ENCODE measurements at places on chromosomes 2 and 18. TPM values are rescaled to one million over a fixed set of nuclear protein-coding genes. Genes with fewer than 3 reads are reported as not detected.

DNA sequence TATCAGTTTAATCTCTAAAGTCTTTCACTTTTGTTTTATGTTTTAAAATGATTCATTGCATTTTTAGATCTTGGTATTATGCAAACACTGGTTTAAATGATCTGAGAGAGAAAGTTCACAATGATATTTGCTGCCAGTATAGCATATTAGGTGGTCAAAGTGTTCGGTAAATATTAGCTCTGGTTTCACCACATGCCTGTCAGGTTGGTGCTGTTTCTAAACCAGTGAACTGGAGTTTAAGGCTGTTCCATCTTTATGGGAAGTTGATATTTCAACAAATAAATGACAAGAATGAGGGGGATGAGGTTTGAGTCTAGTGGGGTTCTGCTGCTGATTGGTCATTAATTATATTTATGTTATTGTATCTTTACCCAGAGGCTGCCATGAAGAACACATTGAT, 436.4 kb downstream of the DCDC2C start:
- H3K4me3 ChIP-seq: no peak overlapping the region
- no peak for DNase-seq
- no peak overlapping the region for H3K27ac ChIP-seq

- H3K27me3 ChIP-seq: no peaks in the 10 kb centered on the region
- H3K36me3 ChIP-seq: peaks cover 54% of the 10 kb centered on the region
- DNase-seq: no peak
- no peak overlapping the region for H3K4me3 ChIP-seq
- no peak overlapping the region for H3K27ac ChIP-seq
These were observed 110.2 kb downstream of the OLA1 start for GRCh38 chr2:174138161-174138560.

DNA sequence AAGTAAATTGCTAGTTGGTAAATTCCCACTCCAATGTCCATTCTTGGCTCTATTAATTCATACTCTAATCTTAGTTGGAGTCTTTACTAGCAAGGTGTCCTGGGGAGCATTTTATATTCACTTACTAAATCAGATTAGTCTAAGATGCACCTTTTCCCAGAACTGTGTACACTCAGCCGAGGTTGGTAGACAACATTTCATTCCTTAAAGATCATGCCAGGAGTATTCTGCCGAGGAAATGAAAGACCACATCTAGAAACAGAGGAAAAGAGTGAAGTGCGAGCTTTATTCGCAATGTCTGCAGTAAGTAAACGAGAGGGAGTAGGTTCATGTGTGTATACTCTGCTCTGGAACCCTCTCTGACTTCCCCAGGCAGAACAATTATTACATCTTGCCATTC, 14.6 kb upstream of the KYNU start:
- peaks cover 3% of the 10 kb centered on the region for H3K27me3 ChIP-seq
- no peaks in the 10 kb centered on the region for H3K36me3 ChIP-seq
- H3K4me1 ChIP-seq: no peaks in the 10 kb centered on the region
- H3K27ac ChIP-seq: no peak overlapping the region
- DNase-seq: no peak
- H3K4me3 ChIP-seq: no peak overlapping the region

- peak overlapping the region; percentile 95 for H3K27ac ChIP-seq
- peak; percentile 72 for DNase-seq
- H3K36me3 ChIP-seq: peaks cover 6% of the 10 kb centered on the region
- peak overlapping the region; percentile 73 for H3K4me3 ChIP-seq
These were observed 31.1 kb downstream of the HDAC4 start for GRCh38 chr2:239369631-239370161.

GRCh38 chr2:55134316-55134706, 84.1 kb upstream of the RTN4 start:
- no peaks in the 10 kb centered on the region for H3K36me3 ChIP-seq
- DNase-seq: no peak
- no peaks in the 10 kb centered on the region for H3K27me3 ChIP-seq
- peaks cover 27% of the 10 kb centered on the region for H3K4me1 ChIP-seq
- peak overlapping the region; percentile 71 for H3K4me3 ChIP-seq
- peak overlapping the region; percentile 96 for H3K27ac ChIP-seq

DNA sequence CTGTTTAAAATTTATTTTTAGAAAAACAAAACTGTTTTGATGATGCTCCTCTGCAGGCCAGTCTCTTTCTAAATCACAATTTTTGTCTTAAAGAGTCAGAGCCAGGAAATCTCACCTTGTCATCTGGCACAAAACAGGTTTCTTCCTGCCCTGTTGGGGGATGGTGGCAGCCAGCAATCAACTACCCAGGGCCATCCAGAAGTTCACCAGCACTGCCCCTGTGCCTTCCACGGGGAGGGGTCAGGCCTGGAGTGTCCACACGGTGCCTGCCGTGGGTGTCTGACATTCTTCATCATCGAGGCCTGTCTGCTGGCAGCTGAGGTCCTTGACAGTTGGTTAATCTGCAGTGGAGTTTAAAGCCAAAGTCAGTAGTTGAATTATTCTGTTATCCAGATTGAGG, 40.0 kb upstream of the BMP10 start:
- no peaks in the 10 kb centered on the region for H3K36me3 ChIP-seq
- DNase-seq: no peak
- peaks cover 31% of the 10 kb centered on the region for H3K4me1 ChIP-seq
- H3K27me3 ChIP-seq: no peaks in the 10 kb centered on the region
- H3K4me3 ChIP-seq: no peak overlapping the region

GRCh38 chr2:99487906-99488305, 1.9 kb downstream of the REV1 start:
- H3K4me3 ChIP-seq: peak overlapping the region; percentile 97
- H3K27me3 ChIP-seq: no peaks in the 10 kb centered on the region
- peaks cover 24% of the 10 kb centered on the region for H3K36me3 ChIP-seq
- no peak overlapping the region for H3K27ac ChIP-seq
- DNase-seq: no peak
- peaks cover 49% of the 10 kb centered on the region for H3K4me1 ChIP-seq

DNA sequence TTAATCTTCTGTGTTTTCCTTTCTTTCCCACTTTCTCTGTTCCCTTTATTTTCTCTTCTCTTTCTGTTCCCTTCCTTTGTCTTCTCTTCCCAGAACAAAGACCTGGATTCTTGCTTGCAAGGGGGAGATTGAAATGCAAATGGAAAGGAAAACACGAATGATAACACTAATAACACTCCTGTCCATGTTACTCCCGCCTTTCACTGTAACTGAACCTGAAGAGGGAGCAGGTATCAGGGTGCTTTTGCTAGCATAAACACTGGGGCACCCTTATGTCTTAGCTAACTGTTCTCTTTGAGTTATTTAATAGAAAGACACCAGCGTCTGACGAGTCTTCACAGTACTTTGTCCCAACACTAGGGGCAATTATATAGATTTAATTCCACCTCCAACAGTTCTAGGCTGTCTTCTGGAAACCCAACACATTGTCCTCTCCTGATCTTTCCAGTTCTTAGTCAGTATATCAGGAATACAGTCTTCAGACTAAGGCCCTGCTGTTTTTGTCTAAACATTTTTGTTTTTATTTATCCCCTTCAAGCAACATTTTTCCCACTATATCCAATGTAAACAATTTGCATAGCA, 99.2 kb downstream of the PTPRM start:
- no peaks in the 10 kb centered on the region for H3K36me3 ChIP-seq
- DNase-seq: no peak
- no peaks in the 10 kb centered on the region for H3K4me1 ChIP-seq
- H3K27ac ChIP-seq: no peak overlapping the region
- no peaks in the 10 kb centered on the region for H3K27me3 ChIP-seq

DNA sequence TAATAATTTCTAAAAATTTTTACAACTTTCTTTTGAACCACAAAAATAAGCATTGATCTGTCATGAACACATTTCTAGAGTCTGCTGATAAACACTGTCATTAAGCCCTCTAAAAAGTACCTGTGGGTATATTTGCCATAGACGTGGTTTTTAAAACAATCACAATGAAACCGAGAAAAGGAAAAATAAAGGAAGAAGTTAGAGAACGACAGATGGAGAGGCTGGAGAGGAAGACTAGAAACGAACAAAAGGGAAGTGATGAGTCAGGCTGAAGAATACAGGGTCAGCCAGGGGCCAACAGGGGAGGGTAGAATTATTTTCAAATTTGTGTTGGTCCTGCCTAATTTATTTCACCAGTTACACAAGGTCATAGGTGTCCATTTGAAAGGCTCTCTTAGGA, 62.0 kb downstream of the MYL12B start:
- no peak for DNase-seq
- no peak overlapping the region for H3K4me3 ChIP-seq
- peaks cover 17% of the 10 kb centered on the region for H3K27me3 ChIP-seq
- peaks cover 7% of the 10 kb centered on the region for H3K4me1 ChIP-seq

GRCh38 chr2:85770369-85770768, 16.6 kb downstream of the ATOH8 start:
- no peak overlapping the region for H3K27ac ChIP-seq
- DNase-seq: no peak
- H3K4me1 ChIP-seq: peaks cover 2% of the 10 kb centered on the region
- H3K36me3 ChIP-seq: no peaks in the 10 kb centered on the region
- peaks cover 50% of the 10 kb centered on the region for H3K27me3 ChIP-seq
- H3K4me3 ChIP-seq: no peak overlapping the region

DNA sequence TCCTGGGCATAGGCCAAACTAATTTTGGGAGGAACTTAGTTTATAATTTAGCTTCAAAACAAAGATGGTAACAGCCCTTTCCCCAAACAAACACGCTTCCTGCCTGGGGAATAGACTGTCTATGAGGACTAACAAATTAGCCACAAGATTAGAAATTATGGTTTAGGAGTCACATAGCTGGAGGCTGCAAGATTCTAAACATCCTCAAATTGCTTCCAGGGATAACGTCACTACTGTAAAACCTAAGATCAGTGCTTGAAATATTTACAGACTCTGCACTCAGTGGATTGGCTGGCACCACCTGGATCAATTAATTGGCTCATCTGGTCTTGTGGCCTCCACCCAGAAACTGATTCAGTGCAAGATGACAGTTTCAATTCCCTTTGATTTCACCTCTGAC, 118.0 kb upstream of the TACR1 start:
- H3K36me3 ChIP-seq: peaks cover 11% of the 10 kb centered on the region
- no peak overlapping the region for H3K27ac ChIP-seq
- DNase-seq: no peak
- no peak overlapping the region for H3K4me3 ChIP-seq
- H3K4me1 ChIP-seq: no peaks in the 10 kb centered on the region

- no peaks in the 10 kb centered on the region for H3K36me3 ChIP-seq
- H3K4me3 ChIP-seq: no peak overlapping the region
- DNase-seq: no peak
- H3K27ac ChIP-seq: no peak overlapping the region
- peaks cover 3% of the 10 kb centered on the region for H3K27me3 ChIP-seq
These were observed 24.0 kb upstream of the CCBE1 start for GRCh38 chr18:59721211-59721610.

- H3K27me3 ChIP-seq: no peaks in the 10 kb centered on the region
- H3K27ac ChIP-seq: no peak overlapping the region
- no peaks in the 10 kb centered on the region for H3K36me3 ChIP-seq
- no peak overlapping the region for H3K4me3 ChIP-seq
- no peak for DNase-seq
These were observed 31.2 kb downstream of the GULP1 start for GRCh38 chr2:188322569-188323551.

- H3K36me3 ChIP-seq: no peaks in the 10 kb centered on the region
- no peak overlapping the region for H3K4me3 ChIP-seq
- H3K4me1 ChIP-seq: no peaks in the 10 kb centered on the region
- no peak overlapping the region for H3K27ac ChIP-seq
- no peaks in the 10 kb centered on the region for H3K27me3 ChIP-seq
These were observed 25.0 kb downstream of the RBM44 start for GRCh38 chr2:237823544-237823943.

DNA sequence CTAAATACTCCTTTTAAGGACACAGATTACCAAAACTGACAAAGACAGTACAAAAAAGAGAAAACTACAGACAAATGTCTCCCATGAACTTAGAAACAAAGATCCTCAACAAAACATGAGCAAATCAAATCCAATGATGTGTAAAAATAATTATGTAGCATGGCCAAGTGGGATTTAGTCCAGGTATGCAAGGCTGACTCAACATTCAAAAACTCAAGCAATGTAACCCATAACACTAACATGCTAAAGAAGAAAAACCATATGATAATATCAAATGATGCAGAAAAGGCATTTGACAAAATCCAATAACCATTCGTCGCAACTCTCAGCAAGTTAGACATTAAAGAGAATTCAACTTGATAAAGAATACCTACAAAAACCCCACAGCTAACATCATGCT, 239.0 kb upstream of the KLHL29 start:
- H3K4me1 ChIP-seq: no peaks in the 10 kb centered on the region
- no peak overlapping the region for H3K4me3 ChIP-seq
- H3K36me3 ChIP-seq: no peaks in the 10 kb centered on the region

DNA sequence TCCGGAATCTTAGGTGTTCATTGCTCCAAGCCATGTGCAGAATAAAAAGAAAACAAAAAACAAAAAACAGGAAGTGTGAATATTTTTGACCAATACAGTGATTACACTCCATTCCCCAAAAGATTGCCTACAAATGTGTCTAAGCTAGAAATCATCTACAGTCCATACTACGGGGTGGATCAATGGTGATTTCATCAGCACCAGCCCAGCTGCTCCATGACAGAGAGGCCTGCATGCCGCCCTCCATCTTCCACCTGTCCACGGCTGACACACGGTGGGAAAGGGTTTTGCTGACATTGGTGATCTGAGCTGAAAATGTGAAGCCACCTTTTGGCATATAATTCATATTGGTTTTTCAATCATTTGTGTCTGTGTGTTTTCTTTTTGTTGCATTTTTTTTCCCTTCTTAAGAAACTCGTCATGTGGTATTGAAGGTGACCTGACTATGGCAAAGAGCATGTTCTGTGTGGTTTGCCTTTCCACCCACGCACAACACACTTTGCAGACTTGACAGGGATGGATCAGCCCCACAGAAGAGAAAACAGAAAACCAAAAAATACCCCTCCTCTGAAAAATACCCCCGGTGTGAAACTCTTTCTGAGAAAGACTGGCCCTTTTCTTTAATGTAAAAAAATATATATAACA, 533.1 kb downstream of the RNF144A start:
- peaks cover 81% of the 10 kb centered on the region for H3K4me1 ChIP-seq
- peak; percentile 69 for DNase-seq
- peak overlapping the region; percentile 60 for H3K4me3 ChIP-seq
- peaks cover 47% of the 10 kb centered on the region for H3K36me3 ChIP-seq
- peak overlapping the region; percentile 96 for H3K27ac ChIP-seq

The SERPINB12 gene
- total RNA-seq: not detected

The ZNF396 gene
- total RNA-seq: 0.92 TPM

The CYP27A1 gene
- not detected for total RNA-seq

The EPB41L3 gene
- 1.1 TPM for total RNA-seq

The UGT1A5 gene
- not detected for total RNA-seq

The UGT1A4 gene
- not detected for total RNA-seq

The KLF7 gene
- total RNA-seq: 10.1 TPM

The HJURP gene
- total RNA-seq: 78.1 TPM

The CYP26B1 gene
- total RNA-seq: not detected

The DSC1 gene
- 0.93 TPM for total RNA-seq
